ENCODE measurements at places on chromosomes 1 and 21.

- H3K27me3 ChIP-seq: no peaks in the 10 kb centered on the region
- DNase-seq: peak; percentile 50
- no peak overlapping the region for H3K27ac ChIP-seq
Measured at GRCh38 chr1:55076356-55076755, 37.0 kb downstream of the PCSK9 start.

DNA sequence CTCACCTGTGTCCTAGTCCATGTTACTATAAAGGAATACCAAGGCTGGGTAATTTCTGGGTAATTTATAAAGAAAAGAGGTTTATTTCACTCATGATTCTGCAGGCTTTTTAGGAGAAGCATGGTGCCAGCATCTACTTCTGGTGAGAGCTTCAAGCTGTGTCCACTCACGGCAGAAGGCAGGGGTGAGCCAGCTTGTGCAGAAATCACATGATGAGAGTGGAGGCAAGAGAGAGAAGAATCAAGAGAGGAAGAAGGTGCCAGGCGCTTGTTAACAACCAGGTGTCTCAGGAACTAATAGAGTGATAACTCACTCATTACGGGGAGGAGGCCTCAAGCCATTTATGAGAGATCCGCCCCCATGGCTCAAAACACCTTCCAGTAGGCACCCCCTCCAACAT, 67.5 kb upstream of the CD34 start:
- H3K36me3 ChIP-seq: no peaks in the 10 kb centered on the region
- no peak overlapping the region for H3K4me3 ChIP-seq
- no peak for DNase-seq
- peaks cover 2% of the 10 kb centered on the region for H3K27me3 ChIP-seq
- no peak overlapping the region for H3K27ac ChIP-seq
- H3K4me1 ChIP-seq: no peaks in the 10 kb centered on the region

DNA sequence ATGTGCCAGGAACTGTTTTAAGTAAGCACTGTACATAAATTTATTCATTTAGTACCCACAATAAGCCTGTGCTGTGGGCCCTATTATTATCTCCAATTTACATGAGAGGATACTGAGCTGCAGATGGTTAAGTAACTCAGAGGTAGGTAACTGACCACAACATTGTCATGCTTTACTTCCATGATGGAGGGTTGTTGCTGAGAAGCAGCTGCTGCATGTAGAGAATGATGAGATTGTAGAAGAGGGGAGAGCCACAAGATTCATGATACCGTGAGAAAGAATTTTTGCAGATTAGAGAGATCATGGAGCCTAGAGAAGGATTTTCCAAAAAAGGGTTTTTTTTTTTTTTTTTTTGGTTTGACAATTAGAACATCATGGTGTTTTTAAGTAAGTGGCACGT, 313.1 kb downstream of the PTBP2 start:
- no peaks in the 10 kb centered on the region for H3K27me3 ChIP-seq
- H3K27ac ChIP-seq: no peak overlapping the region
- no peak overlapping the region for H3K4me3 ChIP-seq
- no peaks in the 10 kb centered on the region for H3K36me3 ChIP-seq

DNA sequence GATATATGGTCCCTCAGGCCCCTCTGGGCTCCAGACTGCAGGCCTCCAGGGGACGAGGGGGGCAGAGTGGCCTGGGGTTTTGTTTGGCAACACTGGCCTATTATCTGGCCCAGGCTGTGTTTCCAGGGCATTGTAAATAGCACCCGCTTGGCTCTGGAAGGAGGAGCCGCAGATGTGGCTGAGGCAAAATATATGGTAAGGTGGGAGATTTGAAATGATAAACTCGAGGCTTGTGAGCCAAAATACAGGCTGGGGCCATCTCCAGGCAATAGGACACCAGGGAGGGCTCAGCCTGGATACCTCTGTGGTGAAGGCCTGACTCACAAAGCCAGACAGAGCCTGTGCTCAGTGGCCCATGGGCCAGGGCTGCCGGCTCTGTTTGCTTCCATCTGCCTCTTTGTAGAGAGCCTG, 14.0 kb downstream of the NAV1 start:
- H3K4me1 ChIP-seq: peaks cover 24% of the 10 kb centered on the region
- peak overlapping the region; percentile 30 for H3K27ac ChIP-seq
- no peak overlapping the region for H3K4me3 ChIP-seq
- no peaks in the 10 kb centered on the region for H3K36me3 ChIP-seq
- no peaks in the 10 kb centered on the region for H3K27me3 ChIP-seq

- no peaks in the 10 kb centered on the region for H3K36me3 ChIP-seq
- H3K4me1 ChIP-seq: no peaks in the 10 kb centered on the region
- DNase-seq: no peak
- no peak overlapping the region for H3K4me3 ChIP-seq
- H3K27me3 ChIP-seq: no peaks in the 10 kb centered on the region
Measured at GRCh38 chr1:69842326-69842725, 274.6 kb downstream of the LRRC7 start.

- H3K27ac ChIP-seq: peak overlapping the region; percentile 37
- peaks cover 4% of the 10 kb centered on the region for H3K4me1 ChIP-seq
- DNase-seq: peak; percentile 85
- H3K4me3 ChIP-seq: no peak overlapping the region
Measured at GRCh38 chr1:187001198-187001889, 172.6 kb downstream of the PLA2G4A start.

Measured in fibroblast of lung (primary cell).